ENCODE measurements at places on chromosomes 3 and 15.

DNA sequence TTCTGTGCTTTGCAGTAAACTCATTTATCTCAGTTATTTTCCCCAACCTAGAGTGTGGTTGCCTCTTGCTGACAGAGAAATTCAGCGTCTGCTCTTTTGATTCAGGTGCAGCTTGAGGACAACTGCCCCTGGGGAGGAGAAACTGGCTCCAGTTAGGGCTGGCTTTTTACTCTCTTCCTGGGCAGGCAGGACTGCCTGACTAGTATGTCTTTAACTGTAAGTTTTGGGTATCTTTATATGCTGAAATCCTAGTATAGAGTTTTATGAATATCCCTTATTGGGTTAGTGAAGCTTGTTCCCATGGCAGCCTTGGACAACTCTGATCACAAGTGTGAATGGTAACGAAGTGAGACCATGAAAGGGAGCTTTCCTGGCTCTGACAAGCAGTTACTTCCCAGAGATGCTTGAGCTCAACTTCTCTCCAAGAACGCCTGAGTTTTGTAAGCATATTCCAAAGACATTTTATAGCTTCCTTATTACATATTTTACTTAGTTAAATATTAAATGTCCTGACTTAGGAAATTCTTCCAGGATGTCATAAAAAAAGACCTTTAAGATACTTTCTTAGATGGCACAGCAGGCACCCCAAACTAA is 27.1 kb downstream of the CCNB2 start:
- DNase-seq = no peak

- DNase-seq = no peak
Measured at GRCh38 chr15:98655732-98656131, 7.4 kb downstream of the IGF1R start.

GRCh38 chr15:78708713-78709260 is 67.8 kb upstream of the CHRNB4 start:
- DNase-seq = no peak

- DNase-seq = no peak
Measured at GRCh38 chr3:41286305-41286704, 87.0 kb downstream of the CTNNB1 start.

GRCh38 chr3:54882129-54882833 is 45.6 kb downstream of the LRTM1 start:
- DNase-seq = peak; percentile 60

- no peak for DNase-seq
Measured at GRCh38 chr3:77773084-77773483, 733.2 kb downstream of the ROBO2 start.

- DNase-seq = no peak
Measured at GRCh38 chr15:27179789-27180188, 208.8 kb downstream of the GABRG3 start.

- DNase-seq = no peak
Measured at GRCh38 chr3:139251529-139251928, 92.3 kb upstream of the MRPS22 start.

DNA sequence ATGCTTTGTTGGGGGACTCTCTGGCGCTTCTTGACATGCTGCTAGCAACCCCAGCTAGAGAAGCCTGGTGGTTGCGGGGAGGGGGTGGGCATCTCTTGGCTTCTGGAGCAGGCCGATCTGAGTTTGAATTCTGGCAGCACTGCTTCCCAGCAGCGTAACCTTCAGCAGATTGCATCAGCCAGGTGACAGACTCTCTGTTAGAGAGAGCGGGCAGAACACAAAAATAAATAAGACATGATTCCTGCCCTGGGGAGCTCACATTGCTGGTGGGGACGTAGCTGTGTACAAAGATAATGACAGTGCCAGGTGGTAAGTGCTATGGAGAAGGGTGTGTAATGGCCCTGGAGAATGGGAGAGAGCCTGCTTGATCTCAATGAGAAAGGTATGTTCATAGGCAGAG is 87.4 kb downstream of the THSD4 start:
- no peak for DNase-seq

GRCh38 chr3:122553171-122553570 is 10.9 kb downstream of the PARP9 start:
- no peak for DNase-seq

- no peak for DNase-seq
Measured at GRCh38 chr3:38653685-38654537, 4.4 kb upstream of the SCN5A start.

DNA sequence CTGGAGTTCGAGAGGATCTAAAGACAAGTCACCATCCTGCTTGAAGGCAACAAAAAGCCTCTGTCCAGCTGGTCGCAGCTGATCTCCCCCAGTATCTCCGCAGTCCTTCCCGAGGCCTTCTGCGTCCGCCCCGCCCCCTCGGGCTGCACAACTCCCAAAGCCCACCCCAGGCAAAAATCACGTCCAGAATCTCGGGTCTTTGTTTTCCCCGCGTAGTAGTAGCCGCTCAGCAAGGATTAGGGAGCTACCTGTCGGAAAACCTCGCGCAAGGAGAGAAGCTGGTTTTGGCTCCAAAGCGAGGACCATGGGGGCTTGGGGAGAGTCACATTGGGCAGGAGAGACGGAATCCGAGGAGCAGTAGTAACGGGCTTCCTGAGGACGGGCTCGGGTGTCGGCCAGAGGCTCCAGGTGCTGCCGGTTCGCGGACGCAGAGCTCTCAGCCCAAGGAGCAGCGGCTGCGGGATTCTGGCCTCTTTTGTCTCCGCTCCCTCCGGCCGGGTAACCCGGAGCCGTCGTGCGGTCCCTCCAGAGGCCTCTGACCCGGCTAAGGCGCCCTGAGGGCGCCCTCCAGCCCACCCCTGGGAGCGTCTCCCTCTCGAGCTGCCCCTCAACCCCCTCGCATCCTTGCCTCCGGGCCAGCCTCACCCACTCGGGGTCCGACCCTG is 401 bp downstream of the ZSCAN29 start:
- no peak for DNase-seq

DNA sequence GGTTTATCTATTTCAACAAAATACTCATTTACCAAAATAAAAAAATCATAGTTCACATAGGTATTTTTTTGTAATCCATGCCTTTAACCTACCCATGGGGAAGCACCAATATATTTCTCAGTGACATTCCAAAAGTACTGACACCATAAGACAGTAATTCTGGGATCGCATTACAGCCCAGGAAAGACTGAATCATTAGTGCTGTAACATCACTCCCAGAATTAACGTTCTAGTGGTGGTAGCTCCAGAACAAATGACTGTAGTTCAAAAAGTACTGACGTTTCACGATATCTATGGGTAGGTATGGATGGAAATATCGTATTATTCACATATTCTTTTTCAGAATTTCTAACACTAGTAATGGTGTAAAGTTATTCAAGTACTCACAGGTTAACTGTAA is 54.3 kb upstream of the NEK10 start:
- DNase-seq = no peak
